ENCODE measurements at places on chromosomes 12 and 14. TPM values are rescaled to one million over a fixed set of nuclear protein-coding genes. Genes with fewer than 3 reads are reported as not detected.

The KRT1 gene
- 0.21 TPM for polyA plus RNA-seq

The SRGAP1 gene
- polyA plus RNA-seq, result 26.9 TPM

The ADAM21 gene
- 0.85 TPM for polyA plus RNA-seq

The LRRK2 gene
- polyA plus RNA-seq, result 31.9 TPM

The PRB2 gene
- polyA plus RNA-seq, result not detected

The CHGA gene
- 1.1 TPM for polyA plus RNA-seq

The ART4 gene
- polyA plus RNA-seq, result 0.10 TPM

The DDX55 gene
- 22.4 TPM for polyA plus RNA-seq

The RNF212B gene
- 1.9 TPM for polyA plus RNA-seq

The ACOT6 gene
- polyA plus RNA-seq, result 0.20 TPM

The SLC38A4 gene
- polyA plus RNA-seq, result 19.0 TPM

The HOXC12 gene
- not detected for polyA plus RNA-seq

The TUBA1A gene
- 552 TPM for polyA plus RNA-seq

The INSM2 gene
- polyA plus RNA-seq, result not detected

The TPPP2 gene
- polyA plus RNA-seq, result 3.6 TPM

The MYF6 gene
- polyA plus RNA-seq, result 0.06 TPM

The ZNF891 gene
- 2.6 TPM for polyA plus RNA-seq

The KERA gene
- polyA plus RNA-seq, result 0.08 TPM

The PTPRB gene
- 15.9 TPM for polyA plus RNA-seq

The RERGL gene
- polyA plus RNA-seq, result 11.3 TPM

The CLEC9A gene
- polyA plus RNA-seq, result 0.55 TPM

The OTUB2 gene
- polyA plus RNA-seq, result 4.6 TPM

The AMHR2 gene
- 0.39 TPM for polyA plus RNA-seq

The RBP5 gene
- 56.7 TPM for polyA plus RNA-seq

The CEBPE gene
- 0.26 TPM for polyA plus RNA-seq

Data from left renal cortex interstitium (tissue), 4 donors.